ENCODE measurements at places on chromosomes 12 and 14.
A peak's percentile ranks its signal among the peaks of the same experiment; 100 is the strongest.

GRCh38 chr14:51852541-51852940 is 7.9 kb upstream of the GNG2 start:
- DNase-seq: no peak

- no peak for DNase-seq
Observed at GRCh38 chr12:72272091-72272661, at the start of gene TRHDE. Gene TRHDE, plus strand, starts transcription at chr12:72272370. Its CDS starts 274 bp downstream, at chr12:72272644.

GRCh38 chr12:89817501-89818226 is 109.0 kb upstream of the ATP2B1 start:
- DNase-seq: no peak

- DNase-seq: no peak
Observed at GRCh38 chr14:93303659-93304058, 29.2 kb downstream of the BTBD7 start.

- no peak for DNase-seq
Observed at GRCh38 chr14:70785556-70785955, 23.8 kb downstream of the MAP3K9 start.

GRCh38 chr12:107444771-107445170 is 240.8 kb upstream of the PWP1 start:
- DNase-seq: no peak

- DNase-seq: no peak
Observed at GRCh38 chr12:46364777-46365580, 7.6 kb downstream of the SLC38A2 start.

DNA sequence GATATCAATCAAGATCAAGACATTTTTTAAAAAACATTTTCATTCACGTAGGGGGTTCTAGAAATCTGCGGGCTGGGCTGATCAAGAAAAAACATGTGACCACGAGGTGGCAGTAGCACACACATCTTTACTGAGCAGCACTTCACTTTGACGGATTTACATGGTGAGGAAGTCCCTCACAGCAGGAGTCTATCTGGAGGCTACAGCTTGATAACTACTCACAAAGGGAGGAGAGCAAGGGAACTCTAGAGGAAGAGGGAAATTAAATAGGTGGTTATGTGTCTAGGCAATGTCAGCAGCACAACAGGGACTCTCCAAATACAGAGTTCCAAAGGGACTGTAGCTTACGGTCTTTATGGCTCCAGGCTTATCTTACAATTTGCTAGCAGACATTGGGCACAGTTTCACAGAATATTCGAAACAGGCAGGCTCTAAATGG is 248.1 kb downstream of the DPY19L2 start:
- DNase-seq: peak; percentile 7

DNA sequence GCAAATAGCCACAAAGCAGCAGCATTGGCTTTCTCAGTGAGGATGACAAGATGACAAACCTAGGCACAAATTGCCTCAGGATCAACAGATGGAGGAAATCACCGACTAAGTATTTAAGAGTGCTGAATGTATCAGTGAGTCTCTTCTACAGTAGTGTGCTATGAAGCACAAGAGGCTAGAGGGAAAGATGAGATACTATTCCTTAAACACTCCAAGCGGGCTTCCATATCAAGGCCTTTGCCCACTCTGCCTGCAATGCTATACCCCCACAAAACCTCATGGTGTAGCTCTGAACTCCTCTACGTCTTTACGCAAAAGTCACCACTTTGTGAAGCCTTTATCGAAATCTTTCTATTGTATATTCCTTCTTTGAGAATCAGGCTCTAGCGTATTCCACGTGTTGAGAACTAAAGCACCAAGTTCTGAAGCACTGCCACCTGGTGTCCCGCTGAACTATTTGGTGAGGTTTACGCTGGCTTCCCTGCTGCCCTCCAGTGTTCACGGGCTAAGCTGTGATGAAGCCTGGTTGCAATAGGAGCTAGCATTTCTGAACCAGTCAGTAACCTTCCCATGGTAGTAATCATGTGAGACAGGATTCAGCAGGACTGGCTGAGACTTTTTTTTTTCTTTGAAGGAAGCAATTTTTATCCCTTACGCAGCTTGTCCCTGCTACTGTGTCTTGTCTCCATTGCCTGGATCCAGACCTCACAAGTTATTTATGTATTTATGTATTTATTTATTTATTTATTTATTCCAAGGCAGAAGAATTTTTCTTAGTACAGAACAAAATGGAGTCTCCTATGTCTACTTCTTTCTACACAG is 426.5 kb upstream of the OR4E1 start:
- DNase-seq: peak; percentile 24

GRCh38 chr12:47736877-47737676 is 11.8 kb upstream of the ENDOU start:
- no peak for DNase-seq

DNA sequence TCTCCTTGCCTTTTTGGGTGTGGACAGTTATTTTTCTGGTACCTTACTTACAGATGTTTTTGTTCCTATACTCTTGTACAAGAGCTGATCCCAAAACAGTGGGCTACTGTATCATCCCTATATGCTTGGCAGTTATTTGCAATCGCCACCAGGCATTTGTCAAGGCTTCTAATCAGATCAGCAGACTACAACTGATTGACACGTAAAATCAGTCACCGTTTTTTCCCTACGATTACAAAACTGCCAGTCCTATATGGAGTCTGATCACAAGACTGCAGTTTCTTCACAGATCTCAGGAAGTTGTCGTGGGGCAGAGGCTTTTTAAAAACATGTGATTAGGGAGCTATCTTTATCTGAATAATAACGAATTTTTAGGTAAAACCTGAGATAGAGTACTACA is 1.3 kb downstream of the LYSET start:
- DNase-seq: no peak

Data from stimulated activated CD8-positive, alpha-beta memory T cell treated with anti-CD3 and anti-CD28 coated beads, Interleukin-4, amount 100 ng/mL, for 24 hours (primary cell).